Stimulated activated CD8-positive, alpha-beta memory T cell treated with anti-CD3 and anti-CD28 coated beads, Interleukin-4, amount 100 ng/mL, for 48 hours (primary cell): ENCODE measurements at places on chromosomes 6 and 20.

- no peak for DNase-seq
Measured at GRCh38 chr6:7705483-7705882, 20.4 kb upstream of the BMP6 start.

DNA sequence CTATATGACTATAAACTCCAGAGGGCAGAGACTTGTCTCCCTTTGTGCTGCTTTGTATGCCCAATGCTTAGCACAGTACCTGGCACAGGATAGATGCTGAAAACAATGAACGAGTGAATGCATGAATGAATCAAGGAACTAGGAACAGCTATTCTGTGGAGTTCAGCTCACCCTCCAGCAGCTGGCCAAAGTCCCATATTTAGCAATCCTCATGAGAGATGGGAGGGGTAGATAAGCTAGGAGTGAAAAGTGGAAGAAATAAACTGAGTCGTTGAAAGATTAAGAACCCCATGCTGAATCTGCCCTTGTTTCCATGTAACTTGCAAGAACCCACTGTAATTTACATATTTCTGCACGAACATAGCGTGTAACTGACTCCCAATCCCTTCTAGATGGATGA is 106.5 kb downstream of the MAFB start:
- no peak for DNase-seq

GRCh38 chr20:15047042-15047441 is 709.6 kb upstream of the FLRT3 start:
- DNase-seq: no peak

- DNase-seq: no peak
Measured at GRCh38 chr20:6348908-6349307, 226.1 kb upstream of the FERMT1 start.

DNA sequence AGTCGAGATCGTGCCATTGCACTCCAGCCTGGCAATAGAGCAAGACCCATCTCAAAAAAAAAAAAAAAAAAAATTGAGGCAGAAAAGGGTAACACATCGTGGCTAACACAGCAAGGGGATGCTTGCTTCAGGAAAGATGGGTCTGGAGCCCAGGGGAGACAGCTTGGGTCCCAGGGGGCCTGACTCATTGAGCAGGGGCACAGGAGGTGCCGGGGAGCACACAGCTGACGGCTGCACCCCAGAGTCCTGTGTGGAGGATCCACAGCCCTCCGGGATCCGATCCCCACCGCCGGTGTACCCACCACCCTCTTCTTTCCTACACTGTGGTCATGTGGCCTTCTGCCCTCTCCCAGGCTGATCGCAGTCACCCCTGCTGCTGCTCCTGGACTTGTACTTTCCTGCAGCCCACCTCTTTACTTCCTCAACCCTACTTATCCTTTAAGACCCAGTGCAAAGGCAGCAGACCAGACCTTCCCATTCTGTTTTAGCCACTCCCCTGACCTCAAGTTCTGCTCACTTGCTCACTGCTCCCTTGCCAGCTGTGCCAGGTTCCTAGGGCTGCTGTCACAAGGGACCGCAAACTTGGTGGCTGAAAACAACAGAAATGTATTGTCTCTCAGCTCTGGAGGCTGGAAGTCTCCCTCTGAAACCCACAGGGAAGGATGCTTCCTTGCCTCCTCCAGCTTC is 17.6 kb upstream of the EZR start:
- no peak for DNase-seq

DNA sequence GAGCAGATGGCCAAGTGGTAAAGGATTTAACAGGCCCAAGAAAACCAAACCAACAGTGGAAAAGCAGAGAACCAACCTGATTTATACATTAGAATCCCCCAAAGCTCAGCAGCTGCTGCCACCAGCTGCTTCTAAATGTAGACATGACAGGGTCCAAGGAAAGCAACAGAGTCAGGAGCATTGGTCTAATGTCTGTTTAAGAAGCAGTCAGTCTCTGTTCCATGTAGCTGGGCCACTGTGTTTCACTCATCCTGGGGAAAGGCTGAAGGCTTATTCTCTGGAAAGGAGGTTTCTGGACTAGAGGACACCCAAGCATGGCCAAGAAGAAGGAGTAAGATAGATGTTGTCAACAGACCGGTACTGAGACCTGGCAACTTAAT is 75.4 kb downstream of the TMEM244 start:
- no peak for DNase-seq

- DNase-seq: no peak
Measured at GRCh38 chr20:7355051-7355450, 585.2 kb downstream of the HAO1 start.

- DNase-seq: no peak
Measured at GRCh38 chr20:38435555-38435939, 419 bp upstream of the SNHG17 start.

- DNase-seq: no peak
Measured at GRCh38 chr6:147054158-147054557, 150.1 kb upstream of the STXBP5 start.

DNA sequence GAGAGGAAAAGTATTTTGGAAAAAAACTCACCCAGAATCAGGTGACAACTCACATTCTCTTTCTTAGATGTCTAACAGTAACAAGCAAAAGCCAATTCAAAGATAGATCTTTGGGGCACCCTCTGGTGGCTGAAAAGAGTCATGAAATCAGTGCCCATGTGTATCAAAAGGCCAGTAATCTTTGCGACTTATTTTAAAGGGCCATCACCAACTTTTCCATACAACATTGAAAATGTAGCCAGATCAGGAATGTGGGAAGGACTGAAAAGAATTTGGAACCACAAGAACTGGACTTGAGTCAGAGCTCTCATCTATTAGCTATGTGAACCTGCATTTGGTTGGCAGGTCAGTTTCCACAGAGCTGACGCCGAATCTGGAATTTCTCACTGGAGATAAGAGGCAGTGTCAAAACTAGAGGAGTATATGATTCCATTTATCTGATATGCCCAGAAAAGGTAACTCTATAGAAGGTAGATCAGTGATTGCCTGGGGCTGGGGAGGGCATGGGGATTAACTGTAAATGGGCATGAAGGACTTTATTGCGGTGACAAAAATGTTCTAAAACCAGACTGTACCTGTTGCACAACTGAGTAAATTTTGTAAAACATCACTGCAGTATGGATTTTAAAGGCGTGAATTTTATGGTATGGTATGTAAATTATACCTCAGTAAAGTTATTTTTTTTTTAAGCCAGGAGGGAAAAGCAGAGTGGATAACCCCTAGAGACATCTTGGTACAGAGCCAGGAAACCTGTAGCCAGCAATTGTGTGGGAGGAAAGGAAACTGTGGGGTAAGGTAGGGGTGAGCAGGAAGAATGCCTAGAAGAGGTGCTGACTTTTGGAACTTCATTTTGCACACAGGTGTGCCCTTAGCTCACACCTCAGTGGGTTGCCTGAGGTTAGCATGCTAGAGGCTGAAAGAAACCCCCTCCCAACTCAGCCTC is 117.1 kb upstream of the ASF1A start:
- DNase-seq: peak; percentile 73

GRCh38 chr6:7270320-7271204 is 42.4 kb downstream of the SSR1 start:
- DNase-seq: peak; percentile 10

DNA sequence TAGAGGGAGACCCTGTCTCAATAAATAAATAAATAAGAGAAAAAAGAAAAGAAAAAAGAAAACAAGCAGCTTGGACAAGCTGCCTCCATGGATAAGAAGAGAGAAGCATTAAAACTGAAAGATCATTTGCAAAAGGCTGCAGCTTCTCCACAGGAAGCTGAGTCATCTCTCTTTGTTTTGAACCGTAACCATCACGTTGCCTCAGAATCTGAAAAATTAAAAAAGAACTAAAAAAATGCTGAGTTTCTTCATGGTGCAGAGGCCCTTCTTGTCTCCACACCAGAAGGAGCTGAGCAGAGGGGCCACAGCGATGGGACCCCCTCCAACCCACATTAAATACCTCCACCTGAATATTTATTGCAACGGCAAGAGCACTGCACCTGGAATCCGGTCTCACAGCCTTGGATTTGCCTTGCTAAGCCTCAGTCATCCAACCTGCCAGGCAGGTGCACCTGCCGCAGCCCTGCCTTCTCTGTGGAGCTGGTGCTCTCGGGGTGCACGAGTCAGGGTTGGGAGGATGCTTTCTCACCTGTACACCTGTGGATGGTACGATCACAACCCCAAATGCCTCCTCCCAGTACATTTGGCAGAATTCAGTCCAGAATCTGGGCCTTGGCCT is 28.1 kb downstream of the TOX2 start:
- no peak for DNase-seq

DNA sequence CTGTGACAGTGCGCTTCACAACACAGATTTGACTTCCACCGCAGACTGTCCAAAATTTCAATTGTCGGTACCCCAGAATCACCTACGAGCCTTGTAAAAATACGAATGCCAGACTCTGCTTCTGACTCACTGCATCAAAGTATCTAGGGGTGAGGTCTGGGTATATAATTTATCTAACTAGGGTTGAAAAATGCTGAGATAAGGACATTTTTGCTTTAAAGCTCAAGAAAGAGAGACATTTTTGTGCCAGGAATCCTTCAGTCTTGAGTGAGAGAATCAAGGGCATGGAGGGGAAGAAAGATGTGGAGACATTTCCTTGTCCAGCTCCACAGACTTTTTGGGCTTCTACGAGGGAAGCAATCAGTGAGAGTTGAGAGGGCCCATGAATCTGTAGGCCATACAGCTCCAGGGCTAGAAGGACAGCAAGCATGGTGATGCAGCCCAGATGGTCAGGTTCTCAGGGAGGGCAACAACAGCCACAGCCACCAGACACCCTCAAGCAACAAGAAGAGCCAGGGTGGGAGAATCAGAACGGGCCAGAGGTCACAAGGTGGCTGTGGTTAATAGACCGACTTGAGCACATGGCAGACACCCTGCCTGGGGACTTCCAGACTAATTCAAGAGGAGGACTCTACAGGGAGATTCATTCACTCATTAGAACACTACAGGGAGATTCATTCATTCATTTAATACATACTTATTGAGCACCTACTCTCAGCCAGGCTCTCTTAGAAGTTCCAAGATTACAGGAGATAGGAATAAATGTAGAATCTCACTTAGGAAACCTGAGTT is 211.1 kb upstream of the PRDM1 start:
- no peak for DNase-seq

- no peak for DNase-seq
Measured at GRCh38 chr6:89997456-89998445, 103.5 kb downstream of the GJA10 start.

GRCh38 chr20:60071965-60072364 is 113.7 kb downstream of the CDH26 start:
- DNase-seq: no peak

DNA sequence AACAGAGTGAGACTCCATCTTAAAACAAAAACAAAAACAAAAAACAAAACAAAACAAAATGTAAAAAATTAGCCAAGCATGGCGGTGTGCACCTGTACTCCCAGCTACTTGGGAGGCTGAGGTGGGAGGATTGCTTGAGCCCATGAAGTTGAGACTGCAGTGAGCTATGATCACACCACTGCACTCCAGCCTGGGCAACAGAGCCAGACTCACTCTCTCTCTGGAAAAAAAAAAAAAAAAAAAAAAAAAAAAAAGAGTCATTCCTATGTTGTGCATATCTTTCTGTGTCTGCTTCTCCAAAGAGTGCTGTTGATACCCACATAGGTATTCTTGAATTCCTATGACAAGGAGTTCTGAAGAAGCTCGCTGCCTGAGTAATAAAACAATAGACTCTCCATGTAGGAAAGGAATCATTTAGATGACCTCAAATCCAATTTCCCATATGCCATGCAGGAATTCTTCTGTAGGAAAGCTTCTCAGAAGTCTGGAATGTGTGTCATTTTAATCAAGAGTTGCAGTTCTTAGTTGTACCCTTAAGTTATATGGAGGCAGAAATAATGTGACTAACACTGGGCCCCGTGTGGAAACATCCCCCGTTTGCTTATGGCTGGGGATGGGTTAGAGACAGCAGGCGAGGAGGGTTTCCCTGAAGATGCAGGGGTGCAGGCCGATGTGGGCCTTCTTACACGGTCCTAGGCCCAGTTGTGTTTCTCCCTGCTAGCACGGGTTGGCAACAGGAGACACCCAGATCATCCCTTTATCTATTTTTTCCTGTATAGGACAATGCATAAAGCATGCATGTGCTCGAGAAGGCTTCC is 79.4 kb downstream of the ZDHHC14 start:
- DNase-seq: no peak

- DNase-seq: no peak
Measured at GRCh38 chr6:115573861-115574260, 486.8 kb downstream of the FRK start.

- no peak for DNase-seq
Measured at GRCh38 chr6:70257768-70258273, 45.1 kb downstream of the COL9A1 start.

GRCh38 chr6:121951123-121951522 is 448.3 kb upstream of the HSF2 start:
- no peak for DNase-seq

DNA sequence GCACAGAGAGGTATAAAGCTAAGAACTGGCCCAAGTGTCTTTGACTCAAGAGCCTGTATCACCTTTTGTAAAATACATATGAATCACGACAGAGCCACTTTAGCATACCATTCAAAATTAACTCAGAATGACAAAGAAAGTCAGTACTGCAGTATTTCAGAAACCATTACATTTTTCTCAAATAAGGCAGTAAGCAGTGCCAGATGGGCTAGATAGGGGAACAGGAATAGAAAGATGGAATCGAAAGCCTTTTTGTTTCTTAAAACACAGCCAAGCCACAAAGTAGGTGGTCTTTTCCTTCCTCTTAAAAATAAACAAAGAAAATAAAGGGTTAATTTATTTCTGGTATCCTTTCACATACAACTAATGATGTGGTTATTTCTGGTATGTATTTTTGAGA is 10.3 kb downstream of the CLDN20 start:
- DNase-seq: no peak

- no peak for DNase-seq
Measured at GRCh38 chr20:19662637-19662995, 95.4 kb upstream of the RIN2 start.

DNA sequence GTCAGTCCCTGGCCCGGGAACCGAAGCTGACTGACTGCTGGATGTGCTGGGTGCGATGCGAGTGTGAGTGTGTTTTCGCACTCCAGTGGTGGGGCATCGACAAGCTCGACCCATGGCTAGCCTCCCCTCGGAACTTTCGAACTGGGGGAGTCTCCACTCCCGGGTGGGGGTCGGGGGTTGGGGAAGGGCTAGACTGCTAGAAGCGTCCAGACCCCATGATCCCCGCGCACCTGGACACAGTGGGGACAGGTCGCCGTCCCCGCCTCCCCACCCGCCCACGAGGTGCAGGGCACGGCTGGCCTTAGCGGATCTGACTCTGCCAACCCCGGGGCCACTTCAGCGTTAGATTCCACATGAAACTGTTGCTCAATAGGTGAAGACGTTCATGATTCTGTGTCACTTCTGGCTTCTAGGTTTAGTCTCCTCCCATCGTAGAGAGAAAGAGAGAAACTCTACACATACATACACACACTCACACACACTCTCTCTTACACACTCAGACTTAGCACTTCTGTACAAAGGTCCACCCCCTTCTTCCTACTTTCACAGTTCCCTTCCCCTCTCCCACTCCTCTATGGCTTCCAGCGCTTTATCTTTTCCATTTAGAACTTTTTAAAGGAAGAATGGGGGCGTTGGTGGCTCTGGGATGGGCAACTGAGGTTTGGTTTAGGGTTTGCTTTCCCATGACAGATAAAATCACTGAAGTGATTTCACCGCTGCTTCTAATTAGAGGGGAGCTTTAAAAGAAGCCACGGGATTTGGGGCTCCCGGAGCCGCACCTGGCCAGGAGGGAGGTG is 5.1 kb upstream of the TFAP2A start:
- DNase-seq: no peak
